ENCODE measurements at places on chromosomes 1 and 21.

GRCh38 chr1:100265562-100265930 lies 470 bp upstream of the RTCA start:
- DNase-seq, result no peak

DNA sequence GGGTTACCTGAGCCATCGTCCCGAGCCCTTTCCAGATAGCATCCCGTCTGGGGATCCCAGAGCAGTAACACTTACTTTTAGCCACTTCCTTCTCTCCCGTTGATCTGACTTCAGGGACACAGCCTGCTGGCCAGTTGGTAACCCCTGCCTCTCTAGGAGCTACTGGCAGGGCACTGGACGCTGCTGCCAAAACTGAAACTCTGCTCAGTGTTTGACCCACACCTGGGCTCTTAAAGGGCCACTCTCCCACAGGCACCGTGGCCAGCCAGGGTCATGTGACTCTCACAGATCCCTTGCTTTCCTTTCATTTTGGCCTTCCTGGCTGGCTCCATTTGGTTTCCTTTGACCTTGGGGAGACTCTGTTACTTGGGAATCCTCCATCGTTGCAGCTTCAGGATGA lies at the start of gene PIGR:
TSS of gene PIGR (minus strand) at position 206 of the 400 bp plus-strand sequence. CDS start 5,935 bp downstream, outside the sequence.
- DNase-seq, result no peak

- DNase-seq, result no peak
Measured at GRCh38 chr1:59184365-59184905, 112.5 kb upstream of the FGGY start.

DNA sequence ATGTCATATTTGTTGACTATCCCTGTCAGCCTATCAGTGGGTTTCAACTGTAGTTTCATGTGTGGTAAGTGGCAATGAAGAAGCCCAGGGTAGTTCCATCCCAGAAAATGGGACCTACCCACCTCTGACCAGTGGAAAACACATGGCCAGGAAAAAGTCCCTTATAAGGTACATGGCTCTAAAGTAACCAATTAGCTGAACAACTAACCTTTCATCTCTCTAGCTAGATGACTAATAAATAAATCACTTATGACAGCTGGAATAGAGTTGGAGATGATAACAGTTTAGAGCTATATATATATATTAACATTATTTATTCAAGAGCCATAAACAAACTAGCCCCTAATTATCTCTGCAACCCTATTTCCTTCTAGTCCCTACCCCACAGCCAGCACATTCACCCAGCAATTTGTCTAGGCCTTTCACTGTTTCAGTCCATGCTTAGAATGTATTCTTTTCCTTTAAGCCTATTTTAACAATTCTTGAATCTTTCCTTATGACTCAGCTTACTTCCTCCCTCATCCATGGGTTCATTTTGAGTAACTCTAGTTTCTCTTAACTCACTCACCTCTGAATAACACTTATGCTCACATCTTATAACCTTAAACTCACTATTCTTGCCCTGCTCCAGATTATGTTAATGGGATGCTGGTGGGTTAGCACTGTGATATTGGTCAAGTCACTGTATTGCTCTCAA lies 83.7 kb downstream of the TNFSF18 start:
- no peak for DNase-seq

- peak; percentile 64 for DNase-seq
Measured at GRCh38 chr1:192904438-192904895, 95.6 kb downstream of the RGS2 start.
